HuH-7 (cell line): ENCODE measurements at places on chromosomes 1 and 21.

- DNase-seq = no peak
Observed at GRCh38 chr1:154485106-154485505, 16.9 kb upstream of the TDRD10 start.

- no peak for DNase-seq
Observed at GRCh38 chr21:44748621-44749020, 37.2 kb upstream of the TSPEAR start.

DNA sequence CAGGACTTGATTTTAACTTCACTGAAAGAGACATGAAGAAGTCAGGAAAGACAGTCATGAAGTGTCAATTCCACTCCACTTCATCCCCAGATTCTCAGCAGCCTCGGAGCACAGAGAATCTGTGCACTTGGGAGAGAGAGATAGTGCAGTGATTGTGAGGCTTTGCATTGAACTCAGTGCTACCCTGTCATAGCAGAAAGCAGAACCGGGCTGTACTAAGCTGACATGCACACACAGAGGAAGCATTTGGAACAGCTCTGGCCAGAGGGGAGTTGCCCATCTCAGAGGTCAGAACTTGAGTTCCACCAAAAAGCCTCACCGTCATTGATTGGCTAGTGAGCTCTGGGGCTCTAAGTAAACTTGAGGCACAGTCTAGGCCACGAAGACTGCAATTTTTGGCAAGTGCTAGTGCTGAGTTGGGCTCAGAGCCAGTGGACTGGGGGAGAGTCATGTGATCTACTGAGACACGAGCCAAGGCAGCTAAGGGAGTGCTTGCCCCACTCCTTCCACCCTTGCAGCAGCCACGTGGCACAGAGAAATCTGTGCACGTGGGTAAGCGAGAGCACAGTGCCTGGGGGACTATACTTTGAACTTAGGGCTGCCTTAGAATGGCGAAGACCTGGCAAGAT, 810.2 kb upstream of the ADAMTS5 start:
- DNase-seq = no peak

DNA sequence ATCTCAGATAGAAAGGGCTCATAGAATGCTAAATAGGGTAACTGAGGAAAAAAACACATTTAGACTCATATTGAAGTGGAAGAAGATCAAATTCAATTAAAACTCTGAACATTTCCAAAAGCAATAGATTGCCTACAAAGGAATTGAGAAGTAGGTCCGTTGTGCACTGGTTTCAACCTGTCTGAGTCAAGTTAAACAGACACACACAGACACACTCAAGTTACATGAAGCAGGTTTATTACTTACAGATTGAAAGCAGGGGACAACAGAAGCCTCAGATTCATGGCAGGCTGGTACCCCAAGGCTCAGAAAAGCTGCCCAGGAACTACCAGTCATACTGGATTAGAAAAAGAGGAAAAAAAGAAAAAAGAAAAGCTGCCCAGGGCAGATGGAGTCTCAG, 20.7 kb upstream of the S100A2 start:
- DNase-seq = no peak

DNA sequence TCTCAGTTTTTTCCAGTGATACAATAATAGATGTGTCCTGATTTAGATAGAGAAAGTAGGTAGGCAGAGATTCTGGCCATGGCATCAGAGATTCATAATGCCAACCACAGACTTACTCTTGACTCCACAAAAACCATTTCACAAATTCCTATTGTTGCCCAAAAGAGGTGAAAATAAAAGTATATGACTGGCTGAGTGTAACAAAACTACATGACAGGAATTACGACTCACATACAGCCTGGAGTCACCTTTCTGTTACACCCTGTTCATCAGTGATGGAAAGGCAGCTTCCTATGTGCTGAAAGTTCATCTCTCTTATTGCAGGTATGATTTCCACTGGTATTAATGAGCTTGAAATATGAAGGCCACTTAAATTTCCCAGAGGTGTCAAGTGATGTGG, 72.3 kb downstream of the MPZL1 start:
- DNase-seq = no peak

- no peak for DNase-seq
Observed at GRCh38 chr1:164719676-164720439, 160.9 kb downstream of the PBX1 start.

DNA sequence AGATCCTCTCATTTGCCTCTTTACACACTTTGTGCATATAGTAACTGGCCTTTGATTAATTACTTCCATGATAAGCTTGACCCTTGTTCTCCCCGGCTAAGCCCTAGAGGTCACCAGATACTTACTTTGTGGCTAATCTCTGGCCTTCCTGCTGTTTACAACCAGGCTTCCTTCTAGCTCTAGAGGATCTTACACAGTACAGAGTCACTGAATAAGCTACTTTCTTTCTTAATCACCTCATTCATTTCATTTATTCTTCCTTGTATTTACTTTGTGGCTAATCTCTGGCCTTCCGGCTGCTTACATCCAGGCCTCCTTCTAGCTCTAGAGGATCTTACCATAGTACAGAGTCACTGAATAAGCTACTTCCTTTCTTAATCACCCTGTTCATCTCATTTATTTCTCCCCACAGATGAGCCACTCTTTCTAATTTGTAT, 144.3 kb upstream of the C1orf21 start:
- DNase-seq = peak; percentile 6

DNA sequence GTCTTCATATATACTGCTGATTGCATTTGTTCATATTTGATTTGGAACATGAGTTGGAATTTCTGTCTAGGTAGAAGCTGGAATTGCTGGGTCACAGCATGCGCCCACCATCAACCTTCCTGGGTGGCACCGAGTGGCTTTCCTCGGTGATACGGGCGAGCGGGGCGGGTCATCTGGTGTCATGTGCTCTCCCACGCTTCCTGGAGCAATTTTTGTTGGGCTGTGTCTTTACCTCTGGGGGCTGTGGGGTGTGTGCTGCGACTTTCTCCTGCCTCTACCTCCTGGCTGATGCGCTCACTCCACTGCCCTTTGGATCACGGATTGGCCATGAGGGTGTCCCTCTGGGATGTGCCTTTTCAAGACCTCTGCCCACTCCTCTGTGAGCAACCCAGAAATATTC, 108.7 kb upstream of the COL6A1 start:
- no peak for DNase-seq

GRCh38 chr1:117573386-117574023, 32.3 kb upstream of the TENT5C start:
- no peak for DNase-seq

DNA sequence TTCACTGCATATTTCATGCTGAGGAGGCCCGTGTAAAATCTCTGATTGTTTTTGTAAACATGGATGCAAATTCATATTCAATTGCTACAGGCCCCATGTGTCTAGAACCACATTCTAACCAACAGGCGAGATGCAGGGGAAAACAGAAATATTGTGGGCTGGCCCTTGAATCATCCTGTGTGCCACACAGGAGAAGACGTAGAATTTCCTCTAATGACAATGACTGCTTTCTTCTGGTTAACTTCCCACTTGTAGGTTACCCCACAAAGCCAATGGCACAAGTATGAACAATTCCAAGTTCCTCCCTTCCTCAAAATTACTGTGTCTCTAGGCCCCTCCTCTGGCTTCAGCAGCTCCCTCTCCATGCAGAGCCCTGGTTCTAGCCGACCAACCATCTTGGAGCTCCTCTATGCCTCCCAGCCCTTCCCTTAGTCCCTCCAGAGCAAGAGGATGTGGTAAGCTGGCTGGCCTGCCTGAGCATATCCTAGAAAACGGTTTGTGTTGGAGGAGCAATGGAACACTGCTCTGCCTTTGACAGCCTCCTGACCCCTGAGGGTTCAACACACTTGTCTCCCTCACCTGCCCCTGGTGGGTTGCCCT, 205.2 kb downstream of the HS2ST1 start:
- DNase-seq = no peak

DNA sequence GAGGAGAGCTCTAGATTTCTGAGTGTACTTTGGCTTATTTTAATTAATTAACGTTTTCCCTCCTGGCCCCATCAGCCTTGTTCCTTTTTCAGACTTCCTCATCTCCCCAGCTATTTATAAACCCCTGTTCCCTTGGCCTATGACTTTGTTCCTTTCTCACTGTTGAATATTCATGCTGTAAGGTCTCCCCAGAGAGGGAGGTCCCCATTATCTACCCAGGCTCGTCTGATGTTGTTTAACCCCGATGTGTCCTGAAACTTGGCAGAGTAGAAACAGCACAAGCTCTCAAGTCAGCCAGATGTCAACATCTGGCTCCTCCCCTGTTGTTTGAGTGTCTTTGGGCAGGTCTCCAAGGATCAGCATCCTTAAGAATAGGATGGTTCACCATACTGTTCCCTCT, 153.6 kb downstream of the HIVEP3 start:
- DNase-seq = no peak

GRCh38 chr21:32645261-32646182, 33.3 kb upstream of the CFAP298 start:
- DNase-seq = no peak

- no peak for DNase-seq
Observed at GRCh38 chr1:86757272-86757984, 53.1 kb downstream of the SH3GLB1 start.

- DNase-seq = no peak
Observed at GRCh38 chr1:203133970-203134725, 6.6 kb downstream of the ADORA1 start.

DNA sequence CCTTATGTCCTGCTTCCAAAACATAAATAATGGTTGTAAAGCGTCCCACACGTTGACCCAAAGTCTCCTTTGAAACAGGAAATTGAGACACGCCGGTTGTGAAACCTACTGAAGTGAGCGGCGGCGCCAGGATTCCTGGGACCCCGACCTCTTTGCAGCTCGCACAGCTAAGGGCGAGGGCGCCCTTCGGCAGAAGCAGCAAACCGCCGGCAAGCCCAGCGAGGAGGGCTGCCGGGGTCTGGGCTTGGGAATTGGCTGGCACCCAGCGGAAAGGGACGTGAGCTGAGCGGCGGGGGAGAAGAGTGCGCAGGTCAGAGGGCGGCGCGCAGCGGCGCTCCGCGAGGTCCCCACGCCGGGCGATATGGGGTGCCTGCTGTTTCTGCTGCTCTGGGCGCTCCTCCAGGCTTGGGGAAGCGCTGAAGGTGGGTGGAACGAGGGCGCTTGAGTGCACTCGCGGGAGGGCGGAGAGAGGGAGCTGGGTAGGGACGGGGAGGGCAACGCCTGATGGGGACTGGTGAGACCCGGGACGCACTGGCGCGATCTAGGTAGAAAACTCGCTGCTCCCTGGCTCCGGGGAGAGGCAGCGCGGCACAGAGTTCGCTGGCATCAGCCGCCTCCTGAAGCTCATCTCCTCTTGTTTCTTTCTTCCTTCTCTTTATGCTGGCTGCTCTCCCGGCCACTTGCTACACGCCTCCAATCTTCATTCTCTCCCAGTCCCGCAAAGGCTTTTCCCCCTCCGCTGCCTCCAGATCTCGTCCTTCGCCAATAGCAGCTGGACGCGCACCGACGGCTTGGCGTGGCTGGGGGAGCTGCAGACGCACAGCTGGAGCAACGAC, at the start of gene CD1D:
TSS of gene CD1D (plus strand) at position 155 of the 836 bp plus-strand sequence. CDS start at position 362, 207 bp downstream.
- DNase-seq = no peak

DNA sequence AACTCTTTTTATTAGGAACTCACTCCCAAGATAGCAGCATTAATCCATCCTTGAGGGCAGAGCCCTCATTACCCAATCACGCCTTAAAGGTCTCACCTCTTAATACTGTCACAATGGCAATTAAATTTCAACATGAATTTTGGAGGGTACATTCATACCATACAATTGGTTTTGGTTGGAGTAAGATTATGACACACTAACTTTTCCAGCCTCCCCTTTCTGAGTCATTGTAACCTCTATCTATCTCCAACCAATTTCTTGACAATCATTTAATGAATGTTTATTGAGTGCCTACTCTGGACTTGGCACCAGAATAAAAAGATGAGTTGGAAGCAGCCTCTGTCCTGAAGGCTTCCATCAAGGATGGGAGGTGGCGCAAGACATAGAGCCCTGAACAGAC, 94.2 kb upstream of the L1TD1 start:
- DNase-seq = no peak

GRCh38 chr1:221200464-221200863, 321.2 kb downstream of the HLX start:
- DNase-seq = no peak

- DNase-seq = no peak
Observed at GRCh38 chr1:10938741-10939417, 73.6 kb upstream of the TARDBP start.

GRCh38 chr1:22236166-22236565, 93.3 kb upstream of the WNT4 start:
- no peak for DNase-seq

- no peak for DNase-seq
Observed at GRCh38 chr1:27935721-27936120, 921 bp downstream of the SMPDL3B start.

DNA sequence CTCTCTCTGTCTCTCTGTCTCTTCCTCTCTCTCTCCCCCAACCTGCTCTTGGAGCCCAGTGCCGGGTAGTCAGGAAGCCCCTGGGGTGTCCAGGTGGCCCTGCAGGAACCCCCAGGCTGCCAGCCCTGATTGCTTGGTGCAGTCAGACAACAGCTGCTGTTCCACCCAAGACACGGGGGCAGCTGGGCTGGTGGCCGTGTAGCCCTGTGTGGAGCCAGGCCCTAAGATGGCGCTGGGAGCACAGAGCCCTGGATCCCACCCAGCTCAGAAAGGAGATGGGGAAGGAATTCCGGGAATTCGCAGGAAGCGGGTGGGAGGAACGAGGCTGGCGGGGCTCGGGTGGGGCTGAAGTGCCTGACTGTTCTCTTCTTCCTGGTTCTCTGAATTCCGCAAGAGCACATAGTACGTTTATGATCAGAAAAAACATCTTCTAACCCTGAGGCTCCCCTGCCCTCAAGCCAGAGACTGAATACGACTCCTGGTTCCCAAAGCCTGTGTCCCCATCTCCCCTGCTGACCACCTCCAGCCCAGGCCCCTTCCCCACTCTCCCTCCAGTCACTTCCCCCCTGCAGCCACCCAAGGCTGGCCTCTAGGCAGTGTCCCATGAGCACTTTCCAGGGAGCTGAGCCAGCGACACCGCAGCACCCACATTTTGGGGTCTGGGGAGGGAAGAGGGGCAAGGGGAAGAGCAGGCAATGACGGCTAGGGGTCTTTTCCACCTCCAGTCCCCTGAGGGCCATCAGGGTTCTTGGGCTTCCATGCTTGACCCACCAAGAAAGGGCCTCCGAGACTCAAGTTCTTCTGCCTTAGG, 55.0 kb downstream of the WNT9A start:
- no peak for DNase-seq

- no peak for DNase-seq
Observed at GRCh38 chr21:17780539-17780938, 38.6 kb downstream of the C21orf91 start.

DNA sequence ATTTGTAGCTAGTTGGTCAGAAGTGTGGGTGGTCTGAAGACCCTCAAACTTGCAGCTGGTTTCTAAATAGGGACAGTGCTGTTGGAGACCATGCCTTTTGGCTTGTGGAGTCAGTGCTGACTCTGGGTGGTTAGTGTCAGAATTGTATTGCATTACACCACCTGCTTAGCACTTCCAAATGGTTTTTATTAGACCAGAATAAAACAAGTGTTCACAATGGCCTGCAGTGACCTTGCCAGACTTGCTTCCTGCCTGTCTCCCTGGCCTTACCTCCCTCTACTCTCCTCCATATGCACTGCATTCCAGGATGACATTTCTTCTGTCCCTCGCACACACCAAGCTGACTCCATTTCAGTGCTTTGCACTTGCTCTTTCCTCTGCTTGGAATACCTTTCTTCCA, 72.7 kb upstream of the CNIH3 start:
- no peak for DNase-seq
